ENCODE measurements at places on chromosomes 16 and 17. TPM values are rescaled to one million over a fixed set of nuclear protein-coding genes. Genes with fewer than 3 reads are reported as not detected.

Gene USP43
- total RNA-seq = 0.34 TPM

Gene IL17C
- 0.22 TPM for total RNA-seq

Gene TMC5
- not detected for total RNA-seq

Gene INCA1
- total RNA-seq = 0.40 TPM

Gene MT1M
- not detected for total RNA-seq

Gene CD68
- total RNA-seq = 31.5 TPM

GRCh38 chr17:61335105-61335844, 64.4 kb upstream of the TBX2 start:
- no peak for DNase-seq

DNA sequence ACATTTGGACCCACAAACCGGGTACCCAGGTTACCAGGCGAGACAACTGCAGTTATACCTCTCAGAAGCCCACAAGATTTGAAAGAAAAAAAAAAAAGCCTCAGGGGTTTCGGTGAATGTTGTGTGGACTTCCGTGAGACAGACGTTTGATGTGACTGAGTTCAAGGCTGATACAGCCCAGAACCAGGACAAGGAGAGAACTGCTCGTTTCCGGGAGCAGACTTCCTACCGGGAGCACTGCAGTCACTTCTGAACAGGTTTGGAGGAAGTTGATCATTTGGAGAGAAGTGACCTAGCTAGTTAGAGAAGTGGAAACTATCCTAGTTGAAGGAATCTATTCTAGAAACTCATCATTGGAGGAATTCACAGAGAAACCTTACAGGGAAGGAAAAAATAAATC, 847 bp downstream of the CKLF start:
- peak; percentile 29 for DNase-seq

DNA sequence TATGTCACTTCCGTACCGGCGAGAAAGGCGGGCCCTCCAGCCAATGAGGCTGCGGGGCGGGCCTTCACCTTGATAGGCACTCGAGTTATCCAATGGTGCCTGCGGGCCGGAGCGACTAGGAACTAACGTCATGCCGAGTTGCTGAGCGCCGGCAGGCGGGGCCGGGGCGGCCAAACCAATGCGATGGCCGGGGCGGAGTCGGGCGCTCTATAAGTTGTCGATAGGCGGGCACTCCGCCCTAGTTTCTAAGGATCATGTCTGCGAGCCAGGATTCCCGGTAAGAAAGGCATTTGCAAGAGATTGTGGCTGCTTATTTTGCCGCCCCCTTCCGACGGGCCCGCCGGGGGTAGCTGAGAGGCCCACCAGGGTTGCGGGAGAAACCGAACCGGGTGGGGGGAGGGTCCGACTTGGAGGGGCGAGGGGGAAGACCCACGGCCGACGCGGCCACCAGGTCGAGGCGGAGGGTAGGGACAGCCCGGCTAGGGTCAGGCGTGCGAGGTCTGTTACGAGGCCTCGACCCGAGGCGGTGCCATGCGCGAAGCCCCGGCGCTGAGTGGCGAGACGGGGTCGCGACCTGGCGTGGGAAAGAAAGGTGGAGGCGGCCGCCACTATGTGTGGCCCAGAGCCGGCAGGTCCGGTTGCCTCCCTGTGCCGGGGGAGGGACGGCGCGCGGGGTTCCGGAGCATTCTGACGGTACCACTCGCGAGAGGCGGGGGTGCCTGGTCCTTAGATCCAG, 6.7 kb upstream of the CD68 start:
- peak; percentile 100 for DNase-seq

GRCh38 chr16:4344983-4345835, 5.9 kb downstream of the PAM16 start:
- DNase-seq = no peak

DNA sequence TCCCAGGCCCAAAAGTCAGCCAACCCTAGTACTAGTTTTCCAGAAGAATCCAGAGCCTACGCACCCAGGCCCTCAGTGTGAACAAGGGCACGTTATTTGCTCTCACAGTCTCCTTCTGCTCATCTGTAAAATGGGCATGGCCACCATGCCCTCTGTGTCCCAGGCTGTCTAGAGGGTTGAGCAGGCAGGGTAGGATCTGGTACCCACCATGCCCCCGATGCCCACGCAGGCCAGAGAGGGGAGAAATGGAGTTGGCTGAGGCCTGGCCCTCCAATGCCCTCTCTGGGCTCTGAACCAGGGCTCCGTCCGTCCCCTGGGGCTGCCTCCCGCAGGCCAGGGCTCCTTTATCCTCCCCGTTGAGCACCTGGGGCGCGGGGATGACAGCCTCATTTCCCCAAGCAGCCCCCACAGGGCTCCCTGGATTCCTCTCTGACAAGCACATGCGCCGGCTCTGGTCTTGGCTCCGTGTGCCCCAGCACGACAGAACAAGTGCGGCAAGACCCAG, 9.1 kb upstream of the BAHCC1 start:
- no peak for DNase-seq

DNA sequence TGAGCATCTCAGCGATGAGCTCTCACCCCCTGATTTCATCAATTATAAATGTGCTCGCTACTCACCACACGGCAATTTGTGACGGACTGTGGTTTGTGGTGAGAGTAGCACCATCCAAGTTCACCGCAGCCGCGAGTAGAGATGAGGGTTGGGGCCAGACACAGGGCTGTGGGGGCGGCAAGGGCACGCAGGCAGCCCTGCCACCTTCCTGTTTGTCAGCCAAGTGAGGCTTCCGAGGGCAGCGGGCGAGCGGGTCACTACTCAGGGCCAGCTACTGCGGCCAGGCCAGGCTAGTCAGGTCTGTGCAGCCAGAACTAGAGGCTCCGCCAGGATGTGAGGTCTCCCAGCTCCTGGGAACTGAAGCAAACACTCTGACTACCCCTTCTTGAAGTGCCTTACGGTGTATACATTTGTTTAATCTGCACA, 39.6 kb upstream of the MEOX1 start:
- DNase-seq = peak; percentile 80

- DNase-seq = peak; percentile 46
Observed at GRCh38 chr17:52106638-52107261, 51.8 kb downstream of the CA10 start.

DNA sequence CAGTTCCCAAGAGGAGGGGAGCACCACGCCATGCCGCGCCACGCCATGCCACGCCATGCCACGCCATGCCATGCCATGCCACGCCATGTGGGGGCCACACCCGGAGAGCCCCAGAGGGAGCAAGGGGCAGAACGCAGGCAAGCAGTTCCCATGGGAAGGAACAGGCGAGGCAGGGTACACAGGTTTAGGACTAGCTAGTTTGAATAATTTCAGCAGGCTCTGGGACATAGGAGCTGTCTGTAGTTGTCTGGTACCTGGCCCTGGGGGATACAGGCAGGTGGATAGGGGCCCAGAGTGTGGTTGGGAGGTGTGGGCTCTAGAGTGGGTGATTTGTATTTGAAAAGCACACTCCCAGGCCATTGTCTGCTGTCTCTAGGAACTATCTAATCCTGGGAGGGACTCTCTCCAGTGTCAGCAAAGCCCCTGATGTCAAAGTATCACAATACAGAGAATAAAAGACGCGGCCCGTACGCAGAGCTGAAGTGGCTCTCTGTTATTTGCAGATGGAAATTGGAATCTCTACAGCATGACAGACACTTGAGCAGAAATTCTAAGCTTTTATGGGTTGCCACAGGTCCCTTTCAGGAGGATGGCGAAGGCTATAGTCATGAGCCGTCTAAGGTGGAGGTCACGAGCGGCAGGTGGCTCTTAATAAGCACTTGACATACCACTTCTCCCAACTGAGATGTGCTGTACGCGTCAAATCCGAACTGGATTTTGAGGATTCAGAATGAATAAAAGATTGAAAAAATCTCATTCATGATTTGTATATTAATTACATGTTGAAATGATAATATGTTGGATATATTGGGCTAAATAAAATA, 220.8 kb upstream of the TNRC6C start:
- peak; percentile 3 for DNase-seq

DNA sequence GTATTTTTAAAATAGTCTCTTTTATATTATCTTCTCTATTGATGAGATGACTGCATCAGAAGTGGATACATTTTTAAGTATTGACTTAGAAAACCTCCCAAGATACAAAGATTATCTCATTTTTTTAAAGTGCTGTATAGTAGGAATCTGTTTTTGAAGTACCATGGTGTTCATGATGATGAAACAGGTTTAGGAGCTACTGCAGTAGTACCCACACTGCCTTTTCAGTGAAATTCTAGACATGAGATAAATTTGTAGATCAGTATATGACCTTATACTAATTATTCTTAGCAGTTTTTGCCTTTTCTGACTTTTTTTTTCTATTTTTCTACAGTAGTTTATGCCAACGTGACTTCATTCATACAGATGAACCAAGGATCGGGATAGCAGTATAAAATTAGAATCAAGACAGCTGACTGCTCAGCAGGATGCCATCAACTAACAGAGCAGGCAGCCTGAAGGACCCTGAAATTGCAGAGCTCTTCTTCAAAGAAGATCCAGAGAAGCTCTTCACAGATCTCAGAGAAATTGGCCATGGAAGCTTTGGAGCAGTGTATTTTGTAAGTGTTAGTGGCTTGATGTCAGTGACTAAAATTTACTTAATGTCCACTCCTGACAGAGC, 61.1 kb downstream of the TAOK1 start:
- DNase-seq = no peak

- no peak for DNase-seq
Observed at GRCh38 chr16:85211271-85211801, 99.1 kb upstream of the CIBAR2 start.

DNA sequence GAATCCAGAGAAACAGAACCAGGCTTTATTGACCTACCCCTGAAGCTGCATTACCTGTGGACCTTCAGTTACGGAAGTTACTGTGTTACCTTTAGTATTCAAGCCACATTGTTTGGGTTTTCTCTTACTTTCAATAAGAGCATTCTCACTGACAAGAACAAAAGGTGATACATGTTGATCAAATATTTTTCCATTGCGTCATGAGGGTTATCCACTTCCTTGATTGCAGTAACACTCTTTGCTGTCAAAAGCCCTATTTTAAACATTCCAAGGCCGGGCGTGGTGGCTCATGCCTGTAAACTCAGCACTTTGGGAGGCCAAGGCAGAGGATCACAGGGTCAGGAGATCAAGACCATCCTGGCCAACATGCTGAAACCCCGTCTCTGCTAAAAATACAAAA, 28.6 kb upstream of the PAFAH1B1 start:
- no peak for DNase-seq

DNA sequence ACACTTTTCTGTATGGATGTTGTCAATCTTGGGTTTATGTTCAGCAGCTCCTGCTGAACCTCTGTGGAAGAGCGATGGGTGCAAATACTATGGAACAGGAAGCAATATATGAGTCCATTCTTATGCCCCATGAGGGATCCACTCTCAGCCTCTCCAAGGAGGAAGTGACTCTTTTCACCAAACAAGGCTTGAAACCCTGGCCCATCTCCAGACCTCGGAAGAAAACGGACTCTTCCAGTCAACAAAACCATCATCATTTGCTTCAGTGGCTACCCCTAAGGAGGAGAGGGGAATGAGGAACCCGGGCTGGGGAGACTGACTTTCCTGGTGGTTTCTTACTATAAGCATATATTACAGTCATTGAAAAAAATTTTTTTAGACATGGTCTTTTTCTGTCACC, 206.2 kb downstream of the AXIN2 start:
- no peak for DNase-seq

- DNase-seq = no peak
Observed at GRCh38 chr17:32495359-32496231, 8.8 kb downstream of the CDK5R1 start.
